ENCODE measurements at places on chromosomes 2 and 18. TPM values are rescaled to one million over a fixed set of nuclear protein-coding genes. Genes with fewer than 3 reads are reported as not detected.

GRCh38 chr2:51812138-51812866, 780.4 kb upstream of the NRXN1 start:
- DNase-seq, result no peak

Gene CRYGD
- not detected for total RNA-seq

Gene CAPG
- 230 TPM for total RNA-seq

- DNase-seq, result no peak
These were observed 46.7 kb upstream of the ITGA6 start for GRCh38 chr2:172380436-172381274.

DNA sequence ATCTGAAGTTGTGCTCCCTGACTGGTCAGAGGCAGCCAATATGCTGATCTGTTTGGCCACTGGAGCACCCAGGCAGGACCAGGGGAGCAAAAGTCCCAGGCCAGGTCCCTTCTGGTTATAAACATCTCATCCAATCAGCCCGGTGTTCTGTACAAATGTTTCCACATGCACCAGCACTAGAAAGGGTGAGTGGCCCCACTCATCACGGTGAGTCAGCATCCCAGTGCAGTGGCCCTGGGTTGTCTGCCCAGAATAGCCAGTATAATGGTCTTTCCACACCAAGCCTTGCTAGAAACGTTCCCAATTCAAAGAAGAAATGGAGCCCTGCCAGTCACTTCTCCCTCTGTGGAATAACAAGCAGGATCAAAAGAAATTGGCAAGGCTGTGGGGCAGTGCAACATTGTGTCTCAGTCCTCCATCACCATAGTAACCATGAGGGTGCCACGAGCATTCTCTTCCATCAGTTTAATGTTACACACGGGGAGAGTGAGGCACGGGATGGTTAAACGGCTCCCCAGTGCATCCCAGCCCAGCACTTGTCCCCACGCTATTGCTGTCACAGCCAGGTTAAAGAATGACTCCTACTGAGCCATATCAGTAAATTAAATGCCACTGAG, 174.9 kb downstream of the SEPTIN10 start:
- no peak for DNase-seq

GRCh38 chr2:126586317-126586716, 69.6 kb upstream of the GYPC start:
- no peak for DNase-seq

DNA sequence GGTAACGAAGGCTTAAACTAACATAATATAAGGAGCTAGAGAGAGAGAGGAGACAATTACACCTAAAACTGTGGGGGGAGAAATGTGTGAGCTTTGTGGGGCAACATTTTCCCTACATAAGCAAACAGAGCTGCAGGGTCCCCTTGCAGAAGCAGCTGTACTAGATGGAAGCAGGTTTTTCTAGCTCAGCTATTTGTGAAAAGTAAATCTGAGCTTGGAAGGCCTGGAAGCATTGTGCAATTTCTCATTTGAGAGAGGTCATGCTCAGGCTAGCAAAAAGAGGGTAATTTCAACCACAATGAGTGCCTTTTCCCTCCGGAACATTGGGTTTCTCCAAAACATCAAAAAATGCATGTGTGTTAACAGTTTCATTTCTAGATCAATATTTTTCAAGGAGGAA, 130.0 kb downstream of the ARL4C start:
- DNase-seq, result no peak

Gene CIB4
- not detected for total RNA-seq

DNA sequence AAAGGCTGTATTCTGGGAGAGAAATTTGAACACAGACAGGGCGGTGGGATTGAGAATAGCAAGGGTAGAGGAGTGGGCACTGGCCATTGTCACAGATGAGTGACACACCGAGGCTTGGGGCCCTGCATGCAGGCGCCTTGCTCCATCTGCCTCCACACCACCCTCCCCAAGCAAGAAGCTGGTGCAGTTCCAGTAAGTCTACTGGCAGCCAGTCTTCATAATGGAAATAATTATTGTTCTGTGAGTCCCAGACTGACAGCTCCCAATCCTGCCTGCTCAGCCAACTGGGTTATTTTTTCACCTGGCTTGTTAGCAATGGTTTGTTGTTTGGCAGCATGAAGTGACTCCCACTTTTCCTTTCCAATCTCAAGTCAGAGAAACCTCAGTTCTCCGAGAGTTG, 13.0 kb downstream of the TTC32 start:
- no peak for DNase-seq

DNA sequence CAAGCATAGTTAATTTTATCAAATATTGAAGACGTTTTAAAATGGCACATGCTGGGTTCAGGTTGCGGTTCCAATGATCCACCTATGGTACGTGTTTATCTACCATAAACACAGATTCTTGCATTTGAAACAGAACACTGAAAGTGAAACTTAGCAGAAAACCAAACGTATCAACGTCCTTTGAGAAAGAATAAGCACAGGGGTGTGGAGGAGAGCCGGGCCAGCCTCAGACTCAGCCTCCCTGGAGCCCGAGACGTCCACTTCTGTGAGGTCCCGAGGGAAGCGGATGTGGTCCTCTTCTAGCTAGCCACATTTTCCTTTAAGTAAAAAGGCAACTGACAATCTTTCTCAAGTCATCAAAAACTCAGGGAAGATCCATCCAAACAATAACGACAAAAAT, 195.9 kb downstream of the RTP5 start:
- no peak for DNase-seq
